ENCODE measurements at places on chromosomes 16 and 17. TPM values are rescaled to one million over a fixed set of nuclear protein-coding genes. Genes with fewer than 3 reads are reported as not detected.

The C1QTNF1 gene
- 4.2 TPM for polyA plus RNA-seq

The HBA1 gene
- polyA plus RNA-seq = 1,043 TPM

The AOC2 gene
- 1.0 TPM for polyA plus RNA-seq

The KRTAP9-2 gene
- not detected for polyA plus RNA-seq

The KRTAP3-2 gene
- 0.28 TPM for polyA plus RNA-seq

The HOXB7 gene
- polyA plus RNA-seq = 3.0 TPM

The EVI2A gene
- polyA plus RNA-seq = 2.8 TPM

The MT3 gene
- polyA plus RNA-seq = 8.7 TPM

The USP43 gene
- 0.81 TPM for polyA plus RNA-seq

The KCNH6 gene
- not detected for polyA plus RNA-seq

The DNAAF1 gene
- polyA plus RNA-seq = 0.41 TPM

The HCRT gene
- polyA plus RNA-seq = not detected

The TMEM238L gene
- polyA plus RNA-seq = 0.13 TPM

The NPIPB9 gene
- polyA plus RNA-seq = 2.6 TPM

The ABCC12 gene
- polyA plus RNA-seq = 0.10 TPM

The APOH gene
- polyA plus RNA-seq = not detected

The KRT23 gene
- 0.23 TPM for polyA plus RNA-seq

The ATP2A1 gene
- polyA plus RNA-seq = 758 TPM

The HOXB3 gene
- 9.1 TPM for polyA plus RNA-seq

The CSH2 gene
- 0.61 TPM for polyA plus RNA-seq

The UNC45B gene
- 250 TPM for polyA plus RNA-seq

The TBC1D3H gene
- not detected for polyA plus RNA-seq

The PIPOX gene
- 0.74 TPM for polyA plus RNA-seq

The CDRT15 gene
- 0.86 TPM for polyA plus RNA-seq

The ZNF287 gene
- polyA plus RNA-seq = 4.9 TPM

The RNF167 gene
- polyA plus RNA-seq = 75.2 TPM

The OTOA gene
- polyA plus RNA-seq = 0.19 TPM

The EMP2 gene
- 81.3 TPM for polyA plus RNA-seq

The FOXJ1 gene
- polyA plus RNA-seq = not detected

The MT4 gene
- polyA plus RNA-seq = not detected

The TP53TG3B gene
- not detected for polyA plus RNA-seq

The KRTAP17-1 gene
- not detected for polyA plus RNA-seq

The TEDC2 gene
- 5.6 TPM for polyA plus RNA-seq

The TBC1D28 gene
- polyA plus RNA-seq = 0.36 TPM

The KRT40 gene
- polyA plus RNA-seq = 3.9 TPM

The SERPINF2 gene
- 1.7 TPM for polyA plus RNA-seq

The PFAS gene
- polyA plus RNA-seq = 34.9 TPM

The C1QL1 gene
- polyA plus RNA-seq = 1.5 TPM

The NPIPA2 gene
- not detected for polyA plus RNA-seq

The CLEC19A gene
- 0.17 TPM for polyA plus RNA-seq

The BEAN1 gene
- polyA plus RNA-seq = 0.79 TPM

The DECR2 gene
- polyA plus RNA-seq = 13.7 TPM

The SNRNP25 gene
- polyA plus RNA-seq = 31.2 TPM

The ZFP3 gene
- 11.6 TPM for polyA plus RNA-seq

The SOX8 gene
- polyA plus RNA-seq = 43.7 TPM

The ZNF205 gene
- polyA plus RNA-seq = 15.1 TPM

The HES7 gene
- polyA plus RNA-seq = 0.21 TPM
